ENCODE measurements at places on chromosomes 5 and 9.

DNA sequence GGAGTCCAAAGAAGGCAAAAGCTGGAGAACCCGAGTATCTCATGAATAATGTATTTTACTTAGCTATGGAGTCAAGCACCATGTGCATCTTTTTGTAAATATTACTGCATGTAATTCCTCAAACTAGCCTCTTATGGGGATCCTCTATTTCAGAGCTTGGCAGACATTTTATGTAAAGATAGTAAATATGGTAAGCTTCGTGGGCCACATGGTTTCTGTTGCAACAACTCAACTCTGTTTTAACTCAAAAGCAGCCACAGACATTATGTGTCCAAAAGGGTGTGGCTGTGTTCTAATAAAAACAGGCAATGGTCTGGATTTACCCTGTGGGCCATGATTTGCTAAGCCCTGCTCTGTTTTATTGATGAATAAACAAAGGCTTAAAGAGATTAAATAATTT, 17.3 kb downstream of the DAPK1 start:
- DNase-seq: no peak

DNA sequence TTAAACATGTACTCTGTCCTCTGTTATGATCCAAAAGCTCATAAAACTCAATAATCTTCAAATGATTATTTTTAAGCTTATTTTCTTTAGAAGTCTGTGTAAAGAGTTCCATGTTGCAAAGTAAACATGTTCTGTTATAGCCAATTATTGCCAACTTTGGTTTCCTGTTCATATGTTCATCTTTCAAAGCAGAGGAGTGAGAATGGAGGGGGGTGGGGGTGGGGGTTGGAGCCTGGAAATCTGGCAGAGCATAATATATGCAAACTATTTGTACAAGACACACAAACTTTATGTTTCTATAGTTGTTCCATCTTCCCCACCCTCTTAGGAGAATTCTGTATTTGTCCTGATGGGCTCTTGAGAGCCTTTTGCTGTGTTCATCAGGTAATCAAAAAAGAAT, 135.0 kb downstream of the STARD4 start:
- no peak for DNase-seq

DNA sequence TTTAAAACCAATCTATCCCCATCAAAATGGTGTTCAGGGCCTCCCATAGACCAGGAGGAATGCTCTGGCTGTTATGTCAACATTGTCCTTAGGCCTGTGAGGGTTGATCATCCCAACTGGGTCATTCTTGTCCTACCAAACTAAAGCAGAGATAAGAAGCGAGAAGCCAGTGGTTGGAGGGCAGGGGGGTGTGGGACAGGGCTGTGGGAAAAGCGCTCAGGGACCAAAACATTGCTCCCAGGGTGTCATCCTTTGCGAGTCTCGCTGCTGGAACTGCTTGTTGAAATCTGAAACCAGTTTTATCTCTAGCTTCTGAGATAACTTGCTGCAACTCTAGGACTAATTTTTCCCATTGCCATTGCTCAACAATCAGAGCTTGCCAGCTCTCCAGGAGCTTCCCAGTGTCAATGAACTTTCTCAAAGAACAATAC, 48.1 kb downstream of the SPATA31C2 start:
- no peak for DNase-seq

GRCh38 chr5:33755231-33755630, 136.6 kb downstream of the ADAMTS12 start:
- no peak for DNase-seq

- no peak for DNase-seq
Observed at GRCh38 chr5:135054546-135054945, 20.5 kb upstream of the PITX1 start.

GRCh38 chr9:126754436-126755316, 50.2 kb upstream of the ZBTB43 start:
- DNase-seq: no peak

DNA sequence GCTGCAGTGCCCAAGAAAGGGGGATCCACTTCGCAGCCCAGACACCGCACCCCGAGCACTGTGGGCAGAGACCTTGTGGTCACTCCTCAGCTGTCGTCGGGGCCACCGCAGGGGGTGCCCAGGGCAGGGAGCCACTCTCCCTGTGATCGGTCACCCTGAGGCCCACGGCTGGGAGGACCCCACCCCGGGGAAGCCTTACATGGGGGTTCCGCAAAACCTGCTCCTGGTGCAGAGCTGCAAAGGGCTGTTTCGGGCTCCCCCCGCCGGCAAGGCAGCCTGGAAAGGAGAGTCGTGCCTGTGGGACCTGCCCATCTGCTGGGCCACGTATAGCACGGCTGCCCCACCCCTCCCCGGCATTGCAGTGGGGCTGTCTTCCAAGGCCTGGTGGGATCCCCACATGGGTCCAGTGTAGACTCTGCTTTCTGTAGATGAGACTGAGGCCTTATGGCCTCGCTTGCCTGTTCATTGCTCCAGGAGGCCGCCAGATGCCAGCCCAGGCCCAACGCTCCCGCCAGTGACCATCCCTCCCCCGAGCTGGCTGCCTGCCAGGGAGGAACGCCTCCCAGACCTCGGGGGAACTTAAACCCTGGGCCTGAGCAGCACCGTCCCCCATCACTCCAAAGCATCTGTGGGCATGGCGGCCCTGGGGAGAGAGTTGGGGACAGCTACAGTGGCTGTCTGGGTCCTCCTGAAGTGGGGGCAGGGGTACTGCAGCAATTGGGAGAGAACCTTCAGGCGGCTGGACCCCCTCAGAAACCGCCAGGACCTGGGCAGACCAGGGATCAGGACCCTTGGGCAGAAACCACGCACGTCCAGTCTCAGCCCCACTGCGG, 1.6 kb upstream of the DNLZ start:
- DNase-seq: no peak

DNA sequence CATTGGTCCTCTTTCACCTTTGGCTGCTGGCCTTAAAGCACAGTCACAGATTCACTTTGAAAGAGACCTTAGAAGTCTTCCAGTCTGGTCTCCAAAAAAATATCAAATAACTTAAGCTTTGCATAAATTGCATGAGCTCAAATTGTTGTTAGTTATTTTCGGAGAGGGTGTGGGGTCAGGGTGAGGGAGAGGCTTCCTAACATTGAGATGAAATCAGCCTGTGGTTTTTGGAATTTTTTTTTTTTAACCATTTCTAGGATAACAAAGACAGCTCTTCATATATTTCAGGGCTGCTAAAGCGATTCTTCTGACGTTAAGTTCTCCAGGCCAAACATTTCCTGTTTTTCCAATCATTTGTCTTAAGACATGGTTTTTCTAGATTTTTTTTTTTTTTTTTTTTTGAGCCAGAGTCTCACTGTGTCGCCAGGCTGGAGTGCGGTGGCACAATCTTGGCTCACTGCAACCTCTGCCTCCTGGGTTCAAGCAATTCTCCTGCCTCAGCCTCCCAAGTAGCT, 4.5 kb downstream of the OCLN start:
- no peak for DNase-seq

GRCh38 chr5:120465436-120465961, 1.4 kb downstream of the PRR16 start:
- no peak for DNase-seq

DNA sequence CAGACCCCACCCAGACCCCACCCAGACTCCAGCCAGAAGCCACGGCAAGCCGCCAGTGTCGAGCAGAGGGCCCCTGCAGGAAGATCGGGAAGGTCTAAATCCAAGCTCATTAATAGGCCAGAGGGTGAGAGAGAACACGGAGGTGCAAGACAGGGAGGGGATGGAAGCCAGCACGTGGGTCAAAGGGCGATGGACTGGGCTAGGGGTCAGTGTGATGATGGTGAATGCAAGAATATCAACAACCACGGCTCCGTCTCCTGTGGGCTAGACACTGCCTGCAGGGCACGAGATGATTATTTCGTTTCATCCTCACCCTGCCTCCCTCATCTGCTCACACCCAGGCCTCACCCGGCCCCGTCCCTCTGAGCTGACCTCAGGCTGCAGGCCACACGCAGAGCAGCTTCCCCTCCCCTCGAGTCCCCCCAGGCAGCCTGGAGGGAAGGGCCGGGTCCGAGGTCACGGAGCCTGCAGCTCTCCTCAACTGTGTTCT, 122.0 kb downstream of the COL23A1 start:
- DNase-seq: no peak

DNA sequence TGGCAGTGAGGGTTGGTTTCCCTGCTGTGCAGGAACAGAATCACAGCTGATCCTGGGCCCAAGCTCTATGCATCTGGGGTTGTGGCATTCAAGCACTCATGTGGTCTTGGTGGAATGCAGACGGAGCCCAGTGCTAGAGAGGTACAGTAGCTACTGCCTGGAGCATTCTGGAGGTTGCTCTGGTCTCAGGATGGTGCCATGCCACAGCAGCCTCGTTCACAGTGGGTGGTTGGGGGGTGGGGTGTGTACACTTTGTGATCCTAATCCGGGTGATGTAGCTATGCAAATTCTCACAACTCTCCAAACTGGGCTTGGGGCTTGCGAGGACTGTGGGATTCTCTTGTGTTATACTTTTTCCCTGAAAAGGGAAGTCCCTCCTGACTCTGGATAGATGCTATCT, 45.2 kb downstream of the FGD3 start:
- peak; percentile 21 for DNase-seq

- DNase-seq: no peak
Observed at GRCh38 chr9:119667163-119667562, 297.9 kb upstream of the BRINP1 start.

DNA sequence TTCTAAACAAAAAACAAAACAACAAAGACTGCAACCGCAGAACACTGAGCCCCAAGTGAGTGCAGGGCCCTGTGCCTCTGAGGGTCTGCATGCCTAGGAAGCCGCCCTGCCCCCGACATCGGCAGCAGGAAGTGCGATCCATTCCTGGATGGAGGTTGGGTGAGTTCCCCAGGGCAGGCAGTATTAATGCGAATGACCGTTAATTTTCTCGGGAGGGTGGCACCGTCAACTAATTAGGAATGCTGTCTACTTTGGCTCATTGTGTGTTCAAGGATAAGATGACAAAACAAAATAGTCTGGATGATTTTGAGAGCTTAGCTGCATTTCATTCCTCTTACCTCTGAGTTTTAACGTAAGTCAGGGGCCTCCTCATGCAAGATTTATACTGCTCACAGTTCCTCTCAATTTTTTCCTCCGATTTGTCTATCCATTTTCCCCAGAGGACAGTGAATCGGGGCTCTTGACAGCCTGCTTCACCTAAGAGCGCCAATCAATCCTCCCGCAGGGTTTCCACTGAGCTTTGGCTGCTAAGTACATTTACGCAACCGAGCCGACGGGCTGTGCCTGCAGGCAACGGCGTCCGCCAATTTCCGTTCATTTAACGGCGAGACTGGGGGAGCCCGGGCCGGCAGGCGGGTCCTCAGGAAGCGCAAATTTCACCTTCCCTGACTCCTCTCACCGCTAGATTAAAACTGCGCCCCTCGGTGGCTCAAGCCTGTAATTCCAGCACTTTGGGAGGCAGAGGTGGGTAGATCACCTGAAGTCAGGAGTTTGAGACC, 2.9 kb upstream of the NXNL2 start:
- peak; percentile 30 for DNase-seq

DNA sequence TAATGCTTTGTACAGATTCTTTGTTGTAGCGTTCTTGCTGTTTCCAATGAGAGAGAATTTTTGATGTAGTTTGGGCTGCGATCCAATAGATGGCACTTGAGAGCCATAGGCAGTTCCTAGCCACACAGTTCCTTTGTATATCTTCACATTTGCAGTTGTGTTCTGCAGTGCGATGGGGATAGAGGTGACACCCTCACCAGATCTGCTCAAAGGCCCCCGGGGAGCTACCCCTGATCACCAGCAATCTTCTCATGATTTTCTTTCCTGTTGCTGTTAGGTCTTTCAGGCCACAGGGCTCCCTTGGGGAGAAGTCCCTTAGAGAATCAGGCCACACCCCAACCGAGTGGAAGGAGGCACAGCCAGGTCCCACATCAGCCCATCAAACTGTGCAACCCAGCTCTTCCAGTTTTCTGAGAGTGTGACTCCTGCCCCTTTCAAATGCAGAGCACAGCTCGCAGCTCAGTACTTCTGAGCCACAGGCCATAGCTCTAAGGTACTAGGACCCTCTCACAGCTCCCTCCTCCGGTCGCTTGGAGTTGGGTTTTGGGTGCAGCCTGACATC, 353.7 kb downstream of the SLCO4C1 start:
- no peak for DNase-seq

GRCh38 chr9:92425474-92425873, 1.2 kb upstream of the OMD start:
- DNase-seq: no peak

GRCh38 chr9:69324549-69325401, at the start of gene ENTREP1:
Gene ENTREP1, plus strand, starts transcription at chr9:69325215. Its CDS starts 95 bp downstream, at chr9:69325310.
- DNase-seq: no peak

- DNase-seq: peak; percentile 28
Observed at GRCh38 chr5:9339206-9339818, 206.6 kb downstream of the SEMA5A start.

Data from stimulated activated CD8-positive, alpha-beta memory T cell treated with anti-CD3 and anti-CD28 coated beads, Interleukin-4, amount 100 ng/mL, for 48 hours (primary cell).